G401 (cell line): ENCODE measurements at places on chromosomes 4 and X.

GRCh38 chrX:8139716-8140115 lies 31.4 kb downstream of the VCX2 start:
- no peak for DNase-seq

- no peak for DNase-seq
Observed at GRCh38 chrX:40091691-40092421, 5.9 kb downstream of the BCOR start.

DNA sequence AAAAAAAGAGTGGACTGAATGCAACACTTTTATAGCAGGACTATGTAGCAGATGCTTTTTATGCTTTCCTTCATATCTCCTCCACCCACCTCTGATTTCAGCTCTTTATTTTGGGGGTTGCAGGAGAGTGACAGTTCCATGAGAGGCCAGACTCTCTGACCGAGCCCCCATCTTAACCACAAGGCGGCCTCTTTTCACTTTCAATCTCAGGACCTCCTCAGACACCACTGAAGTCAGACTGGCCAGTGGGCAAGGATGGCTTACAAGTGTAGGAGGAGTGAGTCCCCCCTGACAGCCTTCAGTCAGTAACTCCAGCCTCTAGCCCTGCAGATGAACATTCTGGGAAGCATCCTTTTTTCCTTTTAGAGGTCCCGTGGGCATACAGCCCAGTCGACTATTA lies 140.8 kb downstream of the FRAS1 start:
- no peak for DNase-seq

GRCh38 chrX:39857780-39858179 lies 240.0 kb downstream of the BCOR start:
- no peak for DNase-seq

DNA sequence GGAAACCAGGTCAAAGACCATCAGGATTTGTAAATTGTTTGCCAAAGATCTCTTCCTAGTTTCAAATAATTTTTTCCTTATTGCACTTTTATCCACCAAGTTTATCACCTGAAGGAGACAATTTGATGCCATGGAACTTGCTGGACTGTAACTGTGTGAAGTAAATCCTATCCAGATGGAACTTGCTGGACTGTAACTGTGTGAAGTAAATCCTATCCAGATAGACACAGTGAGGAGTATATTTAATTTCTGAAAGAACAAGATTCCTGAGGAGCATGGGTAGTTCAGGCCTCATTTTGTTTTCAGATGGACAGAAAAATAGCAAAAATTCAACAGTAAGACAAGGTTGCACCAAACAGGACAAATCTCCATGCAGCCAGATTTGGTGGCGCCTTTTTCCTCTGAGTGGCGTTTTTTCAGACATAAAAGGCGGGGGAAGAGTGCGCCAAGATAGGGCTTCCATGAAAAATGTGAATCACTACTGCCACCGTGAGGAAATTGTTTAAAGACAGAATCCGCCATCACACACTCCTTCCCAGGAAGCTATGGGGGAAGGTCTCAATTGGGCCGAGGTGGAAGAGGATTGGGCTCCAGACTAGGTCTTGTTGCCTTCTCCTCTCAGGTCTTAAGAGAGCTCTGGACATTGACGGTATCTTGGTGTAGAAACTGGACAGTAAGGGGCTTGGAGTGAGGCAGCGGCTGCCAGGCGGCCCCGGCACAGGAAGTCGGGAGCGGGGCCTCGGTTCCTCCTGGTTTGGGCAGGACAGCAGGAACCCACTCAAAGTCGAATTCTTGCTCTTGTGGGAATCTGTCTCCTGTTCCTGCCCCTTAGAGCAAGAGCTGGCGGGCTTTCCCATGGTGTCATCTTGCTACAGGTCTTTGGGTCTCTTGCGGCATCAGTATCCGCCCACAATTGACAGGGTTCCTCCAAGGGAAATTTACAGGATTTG lies 234.7 kb downstream of the OR13H1 start:
- DNase-seq, result no peak

DNA sequence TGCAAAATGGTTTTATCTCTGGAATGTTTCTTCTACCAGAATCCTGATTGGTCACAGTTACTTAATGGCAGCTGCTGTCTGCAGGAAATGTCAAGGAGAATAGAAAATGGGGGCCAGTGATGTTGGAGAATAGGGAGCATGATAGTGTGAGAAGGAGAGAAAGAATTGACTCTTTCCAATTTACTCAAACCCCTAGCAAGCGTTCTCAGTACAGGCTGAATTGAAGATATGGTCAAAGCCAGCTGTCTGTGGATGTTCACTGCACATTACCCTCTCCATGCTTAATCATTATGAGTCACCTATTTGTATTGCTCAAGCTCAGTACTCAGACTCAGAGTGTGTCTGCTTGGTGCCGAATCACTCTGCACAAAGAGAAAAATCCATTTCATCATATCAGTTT lies 57.8 kb upstream of the FAM47B start:
- DNase-seq, result no peak
